ENCODE measurements at places on chromosomes 2 and 18.

DNA sequence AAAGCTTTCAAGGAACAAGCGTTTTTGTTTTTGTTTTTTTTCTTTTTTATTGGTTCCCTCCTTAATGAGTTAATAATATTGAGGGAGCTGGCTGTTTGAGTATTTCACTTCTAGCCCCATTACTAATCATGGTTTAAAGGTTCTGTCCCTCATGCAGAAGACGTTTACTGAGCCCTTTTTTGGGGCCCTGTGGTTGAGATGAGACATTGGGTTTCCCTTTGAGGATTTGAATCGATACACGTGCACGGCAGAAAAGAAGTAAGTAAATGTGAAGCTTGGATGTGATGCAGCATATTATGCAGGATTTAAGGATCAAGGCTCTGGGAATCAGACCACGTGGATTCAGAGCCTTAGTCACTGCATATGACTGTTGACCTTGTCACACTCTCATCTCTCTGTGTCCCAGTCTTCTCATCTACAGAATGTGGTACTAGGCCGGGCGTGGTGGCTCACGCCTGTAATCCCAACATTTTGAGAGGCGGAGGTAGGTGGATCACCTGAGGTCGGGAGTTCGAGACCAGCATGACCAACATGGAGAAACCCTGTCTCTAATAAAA lies 1.0 kb upstream of the CHST10 start:
- no peak for DNase-seq

GRCh38 chr2:117359266-117359914 lies 455.1 kb upstream of the DDX18 start:
- DNase-seq = no peak

DNA sequence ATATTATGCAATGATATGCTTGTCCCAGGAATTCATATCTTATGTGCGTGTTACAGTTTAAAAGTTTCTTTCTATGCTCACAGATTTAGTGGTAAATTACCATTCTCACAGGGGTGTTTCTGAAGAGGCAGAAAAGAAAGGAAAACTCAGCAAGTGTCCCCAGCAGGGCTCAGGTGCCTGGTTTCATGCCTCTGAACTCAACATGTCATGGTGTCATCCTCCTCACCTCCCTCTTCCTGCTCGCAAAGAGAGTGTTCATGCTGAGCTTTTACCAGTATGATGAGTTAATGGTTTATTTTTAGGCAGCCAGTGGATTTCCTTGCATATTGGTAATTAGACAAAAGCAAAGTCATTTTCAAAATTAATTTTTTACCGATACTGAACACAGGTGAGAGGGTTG lies 492.9 kb upstream of the ZEB2 start:
- no peak for DNase-seq

GRCh38 chr18:56233595-56233994 lies 404.8 kb downstream of the TXNL1 start:
- DNase-seq = no peak

GRCh38 chr2:220246386-220246785 lies 619.0 kb downstream of the SLC4A3 start:
- no peak for DNase-seq

- DNase-seq = no peak
Measured at GRCh38 chr2:78029392-78029995, 507.3 kb upstream of the LRRTM4 start.

DNA sequence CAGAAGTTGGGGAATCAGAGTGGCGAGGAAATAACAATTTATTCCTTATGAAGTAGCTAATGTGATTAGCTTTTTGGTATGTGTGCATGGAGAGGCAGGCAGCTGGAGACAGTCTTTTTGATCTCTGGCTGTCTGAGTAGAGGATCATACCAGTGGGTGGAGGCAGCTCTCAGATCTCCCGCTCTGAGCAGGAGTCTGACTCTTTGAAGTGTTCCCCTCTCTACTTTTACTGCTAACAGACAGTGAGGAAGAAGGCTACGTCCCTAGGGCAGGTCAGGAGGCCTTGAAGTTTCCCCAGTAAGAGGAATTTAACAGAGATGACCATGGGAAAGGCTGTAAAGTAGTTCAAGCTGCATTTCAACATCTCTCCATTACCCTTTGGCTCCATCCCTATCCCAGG lies 111.9 kb upstream of the REG3A start:
- DNase-seq = no peak

- DNase-seq = no peak
Measured at GRCh38 chr18:75491361-75491760, 63.9 kb upstream of the SMIM21 start.

GRCh38 chr2:64586883-64587481 lies 62.9 kb downstream of the AFTPH start:
- DNase-seq = peak; percentile 76

- DNase-seq = peak; percentile 29
Measured at GRCh38 chr2:98601532-98602132, 6.7 kb downstream of the COA5 start.

DNA sequence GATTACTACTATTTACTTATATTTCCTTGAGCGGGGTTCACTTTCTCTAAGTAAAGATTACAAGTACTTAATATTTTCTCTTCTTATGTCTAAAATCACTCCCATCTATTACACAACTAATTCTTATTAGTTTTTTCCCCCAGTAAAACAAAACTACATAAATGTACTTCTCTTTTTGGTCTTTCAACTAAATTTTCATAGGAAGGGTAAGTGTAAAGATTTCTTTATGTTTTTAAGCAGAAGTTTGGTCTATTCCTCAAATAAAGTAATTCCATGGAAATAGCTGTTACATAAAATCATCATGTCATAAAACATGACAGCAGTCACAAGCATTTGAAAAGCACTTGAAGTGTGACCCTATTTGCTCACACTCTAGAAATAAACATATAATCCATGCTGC lies 249.0 kb downstream of the ZEB2 start:
- no peak for DNase-seq
